ENCODE measurements at places on chromosomes 1 and 21. TPM values are rescaled to one million over a fixed set of nuclear protein-coding genes. Genes with fewer than 3 reads are reported as not detected.

The PLEKHA6 gene
- 1.5 TPM for total RNA-seq

The DISC1 gene
- 1.8 TPM for total RNA-seq

The SYTL1 gene
- 7.9 TPM for total RNA-seq

The TMEM240 gene
- total RNA-seq, result 13.3 TPM

The TNN gene
- not detected for total RNA-seq

- H3K4me3 ChIP-seq, result no peak overlapping the region
- peaks cover 9% of the 10 kb centered on the region for H3K4me1 ChIP-seq
- H3K27me3 ChIP-seq, result no peaks in the 10 kb centered on the region
- DNase-seq, result no peak
- H3K27ac ChIP-seq, result no peak overlapping the region
Observed at GRCh38 chr1:12424087-12424529, 193.9 kb downstream of the DHRS3 start.
